ENCODE measurements at places on chromosomes 16 and 17.
A peak's percentile ranks its signal among the peaks of the same experiment; 100 is the strongest.

DNA sequence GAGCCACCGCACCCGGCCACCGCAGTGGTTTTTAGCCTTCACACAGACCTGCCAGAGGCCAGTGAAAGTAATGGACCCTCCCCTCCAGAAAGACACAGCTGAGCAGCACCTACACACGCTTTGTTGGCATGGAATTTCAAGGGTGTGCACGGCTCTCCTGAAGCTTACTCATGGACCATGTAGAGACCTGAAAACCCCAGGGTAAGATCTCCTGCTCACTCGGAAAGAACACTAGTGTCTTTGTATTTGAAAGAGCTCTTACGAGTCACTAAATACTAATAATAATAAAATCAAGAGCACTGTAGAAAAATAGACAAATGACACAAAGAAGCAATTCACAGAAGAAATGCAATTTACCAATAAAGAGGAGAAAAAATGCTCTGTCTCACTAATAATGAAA is 20.0 kb downstream of the SLC43A2 start:
- no peak for DNase-seq

DNA sequence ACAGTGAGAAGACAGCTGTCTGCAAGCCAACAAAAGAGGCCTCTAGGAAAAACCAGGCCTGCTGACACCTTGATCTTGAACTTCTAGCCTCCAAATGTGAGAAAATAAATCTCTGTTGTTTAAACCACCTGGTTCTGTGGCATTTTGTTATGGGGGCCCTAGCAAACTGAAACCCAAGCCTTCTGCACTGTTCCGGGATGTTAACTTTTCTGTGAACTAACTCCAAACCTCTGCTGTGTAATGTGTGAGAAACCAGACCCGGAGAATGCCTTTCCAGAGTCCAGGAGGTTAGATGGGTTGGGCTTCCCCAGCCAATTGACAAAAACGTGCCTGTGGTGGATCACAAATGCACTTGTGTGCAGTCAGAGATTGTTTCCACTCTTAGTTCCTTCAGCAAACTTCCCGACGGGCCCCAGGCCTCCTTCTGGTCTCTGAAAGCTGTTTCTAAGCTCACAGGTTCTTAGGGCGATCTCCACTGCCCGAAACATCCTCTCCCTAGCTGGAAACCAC is 13.6 kb upstream of the GGA2 start:
- no peak for DNase-seq

DNA sequence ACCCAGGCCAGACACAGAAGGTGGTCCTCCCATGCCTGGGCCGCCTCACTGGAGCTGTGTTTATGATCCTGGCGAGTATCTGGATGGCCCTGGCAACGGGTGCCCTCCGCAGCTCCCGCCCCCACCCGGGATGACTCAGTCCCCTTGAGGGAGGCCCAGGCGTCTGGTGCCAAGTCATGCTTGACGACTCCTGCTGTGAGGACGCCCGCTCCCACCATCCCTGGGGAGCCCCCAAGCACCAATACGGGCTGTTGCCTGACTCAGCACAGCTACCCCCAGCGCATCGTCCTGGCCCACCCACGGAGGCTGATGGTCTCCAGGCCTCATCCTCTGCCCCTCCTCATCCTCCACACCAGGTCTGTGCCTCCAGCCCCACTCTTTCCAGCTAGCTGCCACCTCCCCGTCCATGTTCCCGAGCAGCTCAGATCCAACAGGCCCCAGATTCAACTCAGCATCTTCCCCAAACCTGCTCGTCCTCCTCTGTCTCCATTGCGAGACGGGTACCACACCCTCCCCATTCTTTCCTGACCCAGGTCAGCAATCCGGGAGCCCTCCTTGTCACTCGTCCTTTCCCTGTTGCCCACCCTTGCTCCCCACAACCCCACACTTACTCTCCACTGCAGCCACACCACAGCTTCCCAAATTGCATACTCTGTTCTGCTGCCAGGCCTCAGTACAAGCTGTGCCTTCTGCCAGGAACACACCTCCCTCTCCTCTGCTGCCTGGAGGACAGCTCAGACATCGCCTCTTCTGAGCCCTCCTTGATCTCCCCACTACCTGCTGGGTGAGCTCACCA is 2.6 kb downstream of the CAMKK1 start:
- no peak for DNase-seq

DNA sequence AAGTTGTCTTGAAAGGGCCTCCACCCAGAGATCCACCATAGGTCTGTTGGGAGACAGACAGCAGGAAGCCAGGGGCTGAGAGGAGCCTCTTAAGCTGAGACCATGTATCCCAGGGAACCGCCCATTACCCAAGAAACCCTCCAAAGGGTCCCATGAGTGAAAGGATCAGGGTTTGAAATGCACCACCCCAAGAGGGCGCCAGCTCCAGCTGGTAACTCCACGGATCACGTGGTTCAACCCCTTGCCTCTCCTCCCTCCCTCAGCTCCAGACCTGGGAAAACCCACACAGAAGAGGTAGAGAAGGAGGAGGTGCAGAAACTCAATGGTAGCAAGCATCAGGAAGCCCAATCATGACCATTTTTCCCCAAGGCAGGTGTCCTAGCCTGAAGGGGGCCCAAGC is 148.7 kb downstream of the AIPL1 start:
- no peak for DNase-seq

GRCh38 chr17:9670596-9670995 is 25.3 kb downstream of the USP43 start:
- no peak for DNase-seq

GRCh38 chr17:80153004-80153403 is 6.1 kb upstream of the EIF4A3 start:
- no peak for DNase-seq

GRCh38 chr17:19533718-19534561 is at the start of gene SLC47A1:
SLC47A1 (plus strand) TSS chr17:19533854; CDS start chr17:19533940, 86 bp downstream.
- DNase-seq, result no peak

- DNase-seq, result peak; percentile 27
Observed at GRCh38 chr17:49287481-49287880, 56.9 kb upstream of the PHOSPHO1 start.

- no peak for DNase-seq
Observed at GRCh38 chr17:42547698-42548069, 5.0 kb upstream of the HSD17B1 start.

- DNase-seq, result no peak
Observed at GRCh38 chr17:81354954-81355347, 40.3 kb upstream of the BAHCC1 start.

DNA sequence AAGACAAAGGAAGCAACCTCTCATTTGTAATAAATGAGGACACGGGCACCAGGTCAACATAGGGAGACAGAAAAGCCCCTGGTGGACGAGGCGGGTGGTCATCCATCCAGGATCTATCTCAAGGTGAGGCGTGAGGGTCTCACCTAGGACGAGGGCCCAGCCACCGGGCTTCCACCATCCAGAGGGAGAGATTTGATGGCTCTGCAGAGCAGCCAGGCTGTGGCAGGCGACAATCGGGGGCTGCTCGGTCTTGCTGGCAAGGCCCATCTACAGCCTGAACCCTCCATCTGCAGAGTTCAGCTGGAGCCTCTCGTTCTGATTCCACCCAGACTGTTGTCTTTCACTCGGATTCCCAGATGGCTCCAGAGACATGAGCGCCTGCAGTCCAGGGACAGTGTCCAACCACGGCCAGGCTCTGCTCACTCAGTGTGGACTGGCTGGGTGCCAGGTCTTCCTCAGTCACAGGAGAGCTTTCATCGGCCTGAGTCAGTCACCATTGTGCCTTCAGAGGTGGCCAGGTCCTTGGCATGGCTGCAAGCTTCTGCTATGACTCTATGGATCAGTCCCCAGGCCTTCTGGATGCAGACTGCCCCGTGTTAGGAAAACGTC is 5.9 kb downstream of the LITAFD start:
- DNase-seq, result no peak

GRCh38 chr16:11326737-11327276 is 18.5 kb upstream of the RMI2 start:
- DNase-seq, result no peak

- DNase-seq, result no peak
Observed at GRCh38 chr17:3861761-3862681, 16.0 kb upstream of the NCBP3 start.

- peak; percentile 71 for DNase-seq
Observed at GRCh38 chr16:85104821-85105391, 7.4 kb downstream of the CIBAR2 start.

- DNase-seq, result no peak
Observed at GRCh38 chr16:48627148-48627547, 17.2 kb upstream of the N4BP1 start.

DNA sequence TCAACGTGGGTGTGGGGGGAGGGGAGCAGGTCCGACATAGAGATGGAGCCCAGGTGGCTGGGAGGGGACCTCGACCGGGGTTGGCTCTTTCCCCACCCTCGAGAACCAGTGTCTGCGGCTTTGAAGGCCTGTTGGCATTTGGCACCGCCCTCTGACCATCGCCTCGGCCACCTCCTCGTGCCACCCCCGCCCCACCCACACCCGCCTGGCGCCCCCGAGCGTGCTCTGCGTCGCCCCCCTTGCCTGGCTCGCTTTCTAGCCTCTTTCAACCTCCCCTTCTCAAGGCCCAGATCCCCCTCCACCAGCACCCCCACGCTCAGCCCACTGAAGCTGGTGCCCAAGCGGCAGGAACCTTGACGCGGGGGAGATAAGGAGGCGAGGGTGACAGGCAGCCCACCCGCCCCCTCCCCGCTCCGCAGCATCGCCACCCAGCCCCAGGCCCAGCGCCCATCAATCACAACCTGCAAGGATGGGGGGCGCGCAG is 619 bp downstream of the CACNB1 start:
- peak; percentile 55 for DNase-seq

- DNase-seq, result no peak
Observed at GRCh38 chr17:51419476-51419875, 159.1 kb downstream of the UTP18 start.

DNA sequence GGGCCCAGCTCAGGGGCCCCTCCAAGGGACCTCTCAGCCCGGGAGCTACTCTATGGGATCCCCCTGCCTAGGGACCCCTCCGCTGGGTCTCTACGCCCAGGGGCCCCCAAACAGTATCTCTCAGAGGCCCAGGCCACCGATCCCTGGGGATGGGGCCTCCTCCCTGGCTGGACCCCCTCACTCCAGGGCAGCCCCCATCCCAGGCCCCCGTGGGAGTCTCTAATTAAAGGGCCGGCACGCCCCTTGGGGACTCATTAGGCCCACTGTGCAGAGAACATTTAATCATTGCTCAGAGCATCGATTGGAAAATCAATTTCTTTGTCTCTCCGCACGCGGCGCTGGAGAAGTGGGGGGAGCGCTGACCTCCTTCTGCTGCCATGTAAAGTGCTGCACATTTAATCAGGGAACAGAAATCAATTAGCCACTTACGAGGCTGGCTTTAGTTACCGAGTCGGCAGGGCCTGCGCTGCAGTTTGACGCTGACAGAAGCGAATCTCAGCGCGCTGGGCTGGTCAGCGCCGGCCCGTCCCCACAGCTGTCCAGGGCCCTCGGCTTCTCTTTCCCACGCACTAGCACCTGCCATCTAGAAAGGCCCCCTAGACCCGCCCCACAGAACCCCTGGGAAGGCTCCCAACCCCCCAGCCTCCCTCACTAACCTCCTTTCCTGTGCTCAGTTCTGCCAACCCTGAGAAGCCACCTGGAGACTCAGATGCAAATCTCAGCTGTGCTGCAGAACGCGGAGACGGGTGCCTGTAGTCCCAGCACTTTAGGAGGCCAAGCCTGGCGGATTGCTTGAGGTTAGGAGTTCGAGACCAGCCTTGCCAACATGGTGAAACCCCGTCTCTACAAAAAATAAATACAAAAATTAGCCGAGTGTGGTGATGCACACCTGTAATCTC is 20.2 kb upstream of the C1QL1 start:
- DNase-seq, result no peak

DNA sequence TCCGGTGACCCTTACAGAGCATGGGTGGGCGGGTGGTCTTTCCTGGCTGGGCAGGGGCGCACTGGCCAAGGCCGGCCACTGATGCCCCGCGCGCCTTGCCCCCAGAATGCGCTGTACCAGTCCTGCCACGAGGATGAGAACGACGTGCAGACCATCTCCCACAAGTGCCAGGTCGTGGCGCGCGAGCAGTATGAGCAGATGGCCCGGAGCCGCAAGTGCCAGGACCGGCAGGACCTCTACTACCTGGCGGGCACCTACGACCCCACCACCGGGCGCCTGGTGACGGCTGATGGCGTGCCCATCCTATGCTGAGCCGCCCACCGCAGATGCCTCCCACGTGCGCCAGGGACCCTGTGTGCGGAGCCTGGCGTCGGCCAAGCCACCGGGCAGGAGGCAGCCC is 49.1 kb downstream of the ACTG1 start:
- no peak for DNase-seq

DNA sequence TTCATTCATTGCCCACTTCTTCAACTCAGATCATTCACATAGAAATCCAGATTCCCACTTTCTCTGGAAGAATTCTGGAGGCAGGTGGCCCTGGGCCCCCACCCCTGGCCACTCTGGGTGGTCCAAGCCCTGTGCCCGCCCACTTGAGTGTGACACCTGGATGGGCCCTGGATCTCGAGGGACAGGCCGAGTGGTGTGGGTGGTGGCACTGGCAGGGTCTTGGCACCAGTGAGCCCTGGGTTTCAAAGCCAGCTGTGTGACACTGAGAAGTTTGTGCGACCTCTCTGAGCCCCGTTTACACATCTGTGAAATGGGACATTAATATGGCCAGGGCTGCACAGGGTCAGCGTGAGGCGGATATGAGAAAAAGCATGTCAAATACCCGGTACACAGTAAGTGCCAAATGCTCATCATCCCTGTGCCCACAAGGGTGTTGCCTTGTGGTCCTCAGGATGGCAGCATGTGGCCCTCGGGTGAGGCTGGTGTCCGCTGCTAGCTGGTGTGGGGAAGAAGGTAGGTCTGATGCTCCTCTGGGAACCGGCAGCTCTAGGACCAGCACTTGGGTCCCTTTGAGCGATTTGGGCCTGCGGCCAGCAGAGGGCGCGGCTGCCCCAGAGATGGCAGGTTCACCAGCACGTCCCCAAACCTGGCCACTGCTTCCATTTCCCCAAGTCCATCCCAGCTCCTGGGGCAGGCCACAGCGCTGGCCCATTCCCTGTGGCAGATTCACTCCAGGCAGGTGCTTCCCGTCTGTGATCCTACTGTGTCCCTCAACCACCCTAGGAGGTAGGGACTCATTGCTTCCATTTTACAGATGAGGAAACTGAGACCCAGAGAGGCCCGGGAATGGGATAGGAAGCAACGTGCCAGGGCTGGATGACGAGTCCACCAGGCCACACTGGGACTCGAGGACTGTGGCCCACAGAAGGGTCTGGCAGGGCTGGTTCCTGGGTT is 3.6 kb downstream of the OSGIN1 start:
- DNase-seq, result peak; percentile 83

- no peak for DNase-seq
Observed at GRCh38 chr17:80926591-80927250, 64.9 kb upstream of the CHMP6 start.

DNA sequence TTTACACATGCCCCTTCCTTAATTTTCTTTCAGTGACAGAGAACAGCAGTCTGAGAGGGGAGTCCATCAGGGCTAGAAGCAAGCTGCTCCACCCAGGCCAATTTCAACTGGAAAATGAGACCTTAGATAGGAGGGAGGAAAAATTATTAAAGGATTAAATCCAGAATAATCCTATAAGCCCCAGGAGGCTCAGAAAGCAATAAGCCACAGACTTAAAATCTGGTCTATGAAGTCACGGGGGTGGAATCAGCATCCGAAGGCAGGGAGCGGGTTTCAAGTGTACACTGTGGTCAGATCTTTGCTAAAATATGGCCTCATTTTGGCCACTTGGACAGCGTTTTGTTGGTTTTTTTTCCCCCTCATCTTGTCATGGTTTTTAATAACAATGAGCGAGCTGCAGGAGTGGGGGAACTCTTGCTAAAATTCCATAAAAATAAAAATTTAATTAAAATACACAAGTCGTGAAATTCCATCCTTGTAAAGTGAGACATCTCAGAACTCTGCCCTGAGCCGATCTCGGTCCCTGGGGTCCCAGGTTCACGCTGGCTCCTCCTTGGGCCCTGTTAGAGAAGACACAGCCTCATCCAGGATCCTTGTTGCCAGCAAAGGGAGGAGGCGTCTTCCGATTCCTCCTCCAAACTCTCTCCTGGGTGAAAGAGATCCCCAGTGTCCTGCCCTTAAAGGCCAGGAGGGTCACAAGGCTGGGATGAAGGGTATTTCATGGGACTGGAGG is 51.6 kb upstream of the ETV4 start:
- no peak for DNase-seq
